ENCODE measurements at places on chromosomes 6 and 20. TPM values are rescaled to one million over a fixed set of nuclear protein-coding genes. Genes with fewer than 3 reads are reported as not detected.

Gene C6orf132
- polyA plus RNA-seq = 2.3 TPM

Gene BANF2
- not detected for polyA plus RNA-seq

DNA sequence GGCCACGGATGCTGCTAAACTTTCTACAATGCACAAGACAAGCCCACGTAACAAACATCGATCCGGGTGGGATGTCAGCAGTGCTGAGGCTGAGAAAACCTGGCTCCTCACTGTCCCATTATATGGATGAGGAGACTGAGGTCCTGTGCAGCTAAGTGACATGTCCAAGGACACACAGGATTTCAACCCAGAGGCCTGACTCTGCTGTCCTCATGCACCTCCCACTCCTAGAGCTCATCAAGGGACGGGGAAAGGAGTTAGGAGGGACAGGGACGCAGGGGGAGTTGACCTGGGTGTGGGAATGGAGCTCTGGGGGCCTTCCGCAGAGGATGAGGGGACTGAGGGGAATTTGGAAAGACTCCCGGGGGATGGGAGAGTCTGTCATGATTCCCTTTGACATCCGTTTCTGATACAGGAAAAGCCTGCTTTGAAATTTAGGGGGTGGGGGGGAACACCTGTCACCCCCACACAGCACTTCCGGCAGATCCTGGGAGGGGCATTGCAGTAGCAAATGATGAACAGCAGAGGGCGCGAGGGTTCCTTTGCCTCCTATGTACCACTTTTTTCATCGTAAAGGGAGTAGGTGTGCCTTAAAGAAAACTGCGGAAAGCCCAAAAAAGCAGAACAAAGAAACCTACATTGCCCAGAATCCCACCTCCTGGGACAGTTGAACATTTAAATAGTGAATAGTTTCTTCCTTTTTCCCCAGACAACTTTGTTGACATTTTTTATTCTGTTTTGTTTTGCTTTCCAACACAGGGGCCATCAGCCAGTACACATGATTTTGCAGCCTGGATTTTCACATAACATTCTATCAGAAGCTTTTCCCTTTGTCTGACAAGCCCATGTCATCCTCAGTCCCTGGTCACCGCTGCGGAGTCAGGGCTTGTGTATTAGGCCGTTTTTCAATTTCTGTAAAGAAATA, 48.6 kb downstream of the SLC2A10 start:
- DNase-seq = no peak

DNA sequence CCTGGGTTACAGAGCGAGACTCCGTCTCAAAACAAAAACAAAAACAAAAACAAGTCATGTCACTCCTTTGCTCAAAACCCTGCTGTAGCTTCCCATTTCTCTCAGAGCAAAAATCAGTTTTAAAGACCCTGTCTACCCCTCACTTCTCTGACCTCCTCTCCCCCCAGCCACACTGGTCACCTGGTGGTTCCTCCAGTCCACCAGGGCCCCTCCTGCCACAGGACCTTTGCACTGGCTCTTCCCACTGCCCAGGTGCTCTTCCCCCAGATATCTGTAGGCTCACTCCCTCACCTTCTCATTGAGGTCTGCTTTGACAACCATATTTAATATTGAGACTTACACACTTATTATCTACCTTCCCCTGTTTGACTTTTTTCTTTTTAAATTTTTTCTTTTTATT, 4.9 kb upstream of the TEAD3 start:
- no peak for DNase-seq

GRCh38 chr20:43721429-43722152, 5.2 kb downstream of the GTSF1L start:
- no peak for DNase-seq

DNA sequence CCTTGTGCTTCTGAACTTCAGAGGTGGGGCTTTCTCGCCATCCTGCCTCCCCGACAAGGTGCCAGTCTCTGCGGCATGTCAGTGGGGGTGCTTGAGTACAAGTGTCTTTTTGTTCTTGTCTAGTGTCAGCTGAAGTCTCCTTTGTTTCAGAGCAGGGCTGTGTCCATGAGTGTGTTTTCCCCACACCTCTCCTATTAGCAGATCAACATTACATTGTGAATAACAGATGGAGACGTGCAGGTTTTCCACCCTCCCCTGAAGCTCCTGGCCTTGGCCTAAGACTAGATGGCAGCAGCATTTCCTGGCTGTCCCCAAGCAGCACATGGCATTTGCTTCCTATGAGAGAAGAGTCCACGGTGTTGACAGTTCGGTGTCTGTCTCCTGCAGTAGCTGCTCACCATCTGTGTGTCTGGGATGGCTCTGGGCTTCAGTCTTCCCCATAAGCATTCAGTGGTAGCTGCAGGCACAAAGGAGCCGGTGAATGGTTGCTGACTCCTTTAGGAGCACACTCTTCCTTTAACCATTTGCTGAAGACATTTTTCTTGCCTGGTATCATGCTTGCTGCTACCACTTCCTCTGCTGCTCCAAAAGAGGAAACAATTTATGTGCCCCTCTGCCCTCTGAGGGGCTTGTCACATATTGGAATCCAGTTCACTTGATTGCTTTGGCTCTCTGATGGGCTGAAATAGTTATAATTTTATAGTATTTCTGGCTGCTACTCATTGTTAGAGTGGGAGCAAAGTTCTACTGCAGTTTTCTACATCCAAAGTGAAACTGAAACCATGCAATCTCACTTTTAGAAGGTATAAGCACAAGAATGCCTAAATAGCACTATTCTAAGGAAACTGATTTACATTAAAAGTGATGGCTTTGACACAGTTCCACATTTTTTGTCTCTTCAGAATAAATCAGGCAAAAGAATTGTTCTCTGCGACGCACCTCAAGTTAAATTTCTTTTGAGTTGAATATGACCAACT, 913.0 kb downstream of the C6orf118 start:
- no peak for DNase-seq

DNA sequence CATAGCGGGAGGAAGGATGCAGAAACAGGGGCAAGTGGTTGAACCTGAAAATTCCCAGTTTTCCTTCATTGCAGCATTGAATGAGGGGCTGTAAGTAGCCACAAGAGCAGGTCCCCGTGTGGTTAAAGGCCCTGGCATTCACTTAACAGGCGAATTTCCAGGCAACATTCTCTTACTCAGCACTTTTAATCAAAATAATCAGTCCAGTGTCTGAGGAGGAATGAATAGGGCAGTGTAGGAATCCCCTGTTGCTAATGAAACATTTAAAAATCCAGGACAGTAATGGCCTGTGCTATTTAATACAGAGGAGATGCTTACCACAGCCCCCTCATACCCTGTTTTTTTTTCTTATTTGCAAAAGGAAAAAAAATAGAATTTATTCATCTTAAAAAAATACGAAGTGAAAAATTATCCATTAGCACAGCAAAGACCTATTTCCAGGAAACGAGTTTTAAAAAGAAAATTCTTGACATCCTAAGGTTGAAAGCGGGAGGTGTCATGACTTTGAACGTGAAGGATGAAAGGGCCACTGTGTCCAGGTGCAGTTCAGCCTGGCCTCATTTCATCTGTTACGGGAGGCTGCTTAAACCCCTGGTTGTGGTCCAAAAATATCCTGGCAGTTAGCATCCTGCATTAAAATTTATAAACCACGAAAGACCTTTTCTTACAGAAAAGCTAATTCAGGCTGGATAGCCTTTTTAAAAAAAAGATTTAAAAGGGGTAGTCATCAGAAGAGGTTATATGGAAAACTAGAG, 20.2 kb downstream of the MYLK4 start:
- DNase-seq = no peak

DNA sequence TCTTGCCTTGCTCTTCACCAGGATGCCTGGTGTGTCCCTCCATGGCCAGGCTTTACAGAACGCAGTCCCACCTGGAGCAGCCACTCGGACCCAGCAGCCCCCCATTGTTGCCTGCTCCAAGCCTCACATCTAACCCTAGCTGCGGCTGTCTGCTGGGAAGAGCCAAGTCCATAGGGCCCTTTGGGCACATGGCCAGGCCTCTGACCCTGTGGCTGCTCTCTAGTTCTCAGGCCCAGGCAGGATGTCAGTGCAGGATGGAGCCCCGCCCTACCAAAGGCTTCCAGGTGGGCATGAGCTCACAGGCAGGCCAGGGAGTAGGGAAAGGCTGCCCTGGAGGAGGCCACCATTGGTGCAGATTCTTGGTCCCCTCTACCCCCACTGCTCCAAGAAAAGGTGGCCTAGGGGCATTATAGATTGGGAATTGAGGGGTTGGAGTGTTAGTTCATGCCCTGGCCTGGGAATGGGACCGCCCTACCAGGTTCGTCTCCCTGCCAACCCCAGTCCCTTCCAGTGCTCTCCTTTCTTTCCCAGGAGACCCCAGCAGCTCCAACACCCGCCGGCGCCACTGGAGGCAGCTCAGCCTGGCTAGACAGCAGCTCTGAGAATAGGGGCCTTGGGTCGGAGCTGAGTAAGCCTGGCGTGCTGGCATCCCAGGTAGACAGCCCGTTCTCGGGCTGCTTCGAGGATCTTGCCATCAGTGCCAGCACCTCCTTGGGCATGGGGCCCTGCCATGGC, 18.7 kb downstream of the MAVS start:
- DNase-seq = no peak

DNA sequence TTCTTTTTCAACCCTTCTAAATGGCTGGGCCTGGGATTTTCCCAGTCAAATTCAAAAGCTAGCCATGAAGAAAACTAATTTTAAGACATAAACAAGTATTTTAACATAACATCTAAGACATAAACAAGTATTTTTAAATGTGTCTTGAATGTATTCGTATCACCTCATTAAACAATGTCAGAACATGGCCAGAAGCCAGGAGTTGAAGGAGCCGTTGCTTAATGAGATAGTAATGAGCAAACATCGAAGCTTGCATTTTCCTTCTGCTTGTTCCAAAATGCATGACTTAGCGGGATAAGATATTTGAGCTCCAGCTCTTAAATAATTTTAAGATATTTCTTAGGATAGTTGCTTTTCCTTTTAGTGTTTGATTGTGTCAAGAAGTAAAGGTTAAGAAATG, 4.2 kb upstream of the RNF182 start:
- DNase-seq = peak; percentile 85

GRCh38 chr6:137193256-137194070, 20.0 kb upstream of the IL22RA2 start:
- DNase-seq = no peak

- DNase-seq = no peak
Measured at GRCh38 chr20:62142252-62143080, 728 bp downstream of the PSMA7 start.

Gene RAB32
- 23.8 TPM for polyA plus RNA-seq
